ENCODE measurements at places on chromosomes 5 and 9. TPM values are rescaled to one million over a fixed set of nuclear protein-coding genes. Genes with fewer than 3 reads are reported as not detected.
A peak's percentile ranks its signal among the peaks of the same experiment; 100 is the strongest.

SPRY4 gene
- 7.2 TPM for total RNA-seq

REEP2 gene
- total RNA-seq: 18.3 TPM

TUSC1 gene
- total RNA-seq: 27.2 TPM

DNA sequence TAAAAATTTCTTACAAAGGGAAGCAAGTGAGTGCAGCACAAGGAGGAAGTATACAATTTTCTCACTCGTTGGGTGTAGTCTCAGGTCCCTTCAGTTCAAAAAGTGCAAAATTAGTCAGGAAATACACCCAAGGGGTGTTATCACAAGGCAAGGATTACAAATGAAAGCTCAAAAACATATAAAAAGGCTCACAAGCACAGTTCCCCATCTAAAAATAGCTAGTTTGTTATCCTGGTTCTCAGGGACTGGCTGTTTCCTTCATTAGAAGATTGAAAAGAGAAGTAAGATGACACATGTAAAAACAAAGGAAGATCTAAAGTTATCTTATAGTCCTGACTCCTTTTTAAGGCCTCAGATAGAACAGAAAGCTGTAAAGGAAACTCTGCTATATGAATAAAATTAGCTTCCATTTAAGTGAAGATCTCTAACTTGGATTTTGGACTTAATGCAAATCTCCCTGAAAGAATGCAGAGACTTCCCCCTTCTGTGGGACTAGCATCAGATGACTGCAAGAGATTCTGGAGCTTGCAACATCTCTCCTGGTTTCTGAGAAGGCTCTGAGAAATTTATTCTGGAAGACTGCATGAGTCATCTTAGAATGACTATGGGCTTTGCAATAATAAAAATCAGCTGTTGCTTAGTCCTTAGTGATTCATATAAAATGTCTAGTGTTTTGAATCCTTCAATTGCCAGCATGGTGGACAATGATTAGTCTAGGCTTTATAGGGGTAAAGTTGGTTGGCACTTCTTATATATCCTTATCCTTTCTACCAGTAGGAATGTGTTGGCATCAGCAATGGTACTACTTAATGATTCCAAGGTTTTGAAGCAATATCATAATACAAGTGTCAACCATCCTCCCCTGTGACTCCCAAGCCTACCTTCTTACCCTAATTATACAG lies 25.4 kb downstream of the DAB2 start:
- no peak overlapping the region for H3K4me3 ChIP-seq
- no peak overlapping the region for H3K27ac ChIP-seq
- no peaks in the 10 kb centered on the region for H3K36me3 ChIP-seq
- peaks cover 19% of the 10 kb centered on the region for H3K4me1 ChIP-seq
- no peaks in the 10 kb centered on the region for H3K27me3 ChIP-seq
- no peak for DNase-seq

GRCh38 chr5:67361932-67362729 lies 165.5 kb upstream of the CD180 start:
- no peak overlapping the region for H3K27ac ChIP-seq
- no peaks in the 10 kb centered on the region for H3K4me1 ChIP-seq
- H3K27me3 ChIP-seq: no peaks in the 10 kb centered on the region
- DNase-seq: no peak
- no peaks in the 10 kb centered on the region for H3K36me3 ChIP-seq

DNA sequence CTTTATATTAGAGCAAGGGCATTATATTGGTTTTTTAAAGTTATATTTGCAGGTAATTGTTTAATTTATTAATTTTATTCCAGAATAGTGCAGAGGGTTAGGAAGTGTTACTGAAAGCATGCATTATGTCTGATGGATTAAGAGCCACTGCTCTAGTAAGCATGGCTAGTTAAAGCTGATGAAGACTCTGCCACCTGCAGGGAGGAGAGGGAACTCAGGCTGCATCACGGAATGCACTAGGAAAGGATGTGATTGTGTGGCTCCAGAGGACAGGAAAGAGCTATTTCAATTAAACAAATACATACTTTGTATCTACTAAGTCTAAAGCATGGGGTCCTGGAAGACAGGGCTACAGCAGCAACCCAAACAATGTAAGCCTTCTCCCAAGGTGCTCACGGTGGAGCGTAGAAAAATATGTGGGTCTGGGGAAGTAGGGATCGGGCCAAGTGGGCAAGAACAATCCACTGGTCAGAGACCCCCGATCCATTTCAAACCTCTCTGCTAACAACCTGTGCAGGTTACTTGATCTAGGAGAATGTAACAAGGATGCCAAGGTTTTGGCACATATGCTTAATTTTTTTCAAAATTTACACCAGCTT lies 15.3 kb upstream of the GRXCR2 start:
- H3K4me3 ChIP-seq: no peak overlapping the region
- DNase-seq: peak; percentile 74
- no peaks in the 10 kb centered on the region for H3K27me3 ChIP-seq
- H3K36me3 ChIP-seq: no peaks in the 10 kb centered on the region
- no peak overlapping the region for H3K27ac ChIP-seq
- no peaks in the 10 kb centered on the region for H3K4me1 ChIP-seq

DNA sequence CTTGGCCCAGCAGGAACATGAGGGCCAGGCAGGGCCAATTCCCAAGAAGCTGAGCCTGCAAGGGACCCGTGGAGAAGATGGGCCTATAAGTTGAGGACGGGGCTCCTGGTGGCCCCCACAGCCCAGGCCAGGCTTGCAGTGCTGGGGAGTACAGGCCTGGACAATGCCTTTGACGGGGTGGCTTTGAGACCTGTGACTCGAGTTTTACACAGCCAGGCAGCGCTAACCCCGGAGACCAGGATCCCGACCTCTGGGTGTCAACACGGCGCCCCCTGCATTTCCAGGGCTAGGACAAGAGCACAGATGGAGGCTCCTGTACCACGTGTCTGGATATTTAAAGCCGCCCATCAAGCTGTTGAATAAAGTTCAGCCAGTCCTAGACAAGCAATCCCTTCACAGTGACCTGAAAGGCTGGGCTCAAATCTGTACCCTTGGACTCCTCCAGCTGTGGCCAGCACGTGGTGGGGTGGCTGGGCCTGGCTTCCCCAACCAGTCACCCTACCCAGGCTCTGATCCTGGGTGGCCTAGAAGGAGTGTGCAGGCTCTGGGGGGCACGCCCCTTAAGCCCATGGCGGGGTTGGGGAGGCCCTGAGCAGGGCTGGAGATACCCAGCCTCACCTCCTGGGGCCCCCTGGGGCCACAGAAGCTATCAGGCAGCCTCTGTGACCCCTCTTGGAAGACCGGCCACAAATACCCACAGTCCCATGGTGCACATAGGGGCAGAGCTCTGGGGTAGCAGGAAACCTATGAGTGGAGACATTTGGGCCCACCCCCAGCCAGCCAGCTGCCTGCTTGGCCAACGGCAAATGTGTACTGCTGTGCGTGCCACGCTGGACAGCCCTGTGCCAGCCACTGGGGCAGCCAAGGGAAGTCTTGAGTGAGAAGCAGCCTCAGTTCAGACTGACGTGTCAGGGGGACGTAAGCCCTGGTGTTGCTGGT lies 88.7 kb downstream of the NTNG2 start:
- no peak overlapping the region for H3K27ac ChIP-seq
- H3K27me3 ChIP-seq: no peaks in the 10 kb centered on the region
- DNase-seq: no peak
- H3K4me3 ChIP-seq: no peak overlapping the region
- H3K36me3 ChIP-seq: no peaks in the 10 kb centered on the region
- H3K4me1 ChIP-seq: no peaks in the 10 kb centered on the region

DNA sequence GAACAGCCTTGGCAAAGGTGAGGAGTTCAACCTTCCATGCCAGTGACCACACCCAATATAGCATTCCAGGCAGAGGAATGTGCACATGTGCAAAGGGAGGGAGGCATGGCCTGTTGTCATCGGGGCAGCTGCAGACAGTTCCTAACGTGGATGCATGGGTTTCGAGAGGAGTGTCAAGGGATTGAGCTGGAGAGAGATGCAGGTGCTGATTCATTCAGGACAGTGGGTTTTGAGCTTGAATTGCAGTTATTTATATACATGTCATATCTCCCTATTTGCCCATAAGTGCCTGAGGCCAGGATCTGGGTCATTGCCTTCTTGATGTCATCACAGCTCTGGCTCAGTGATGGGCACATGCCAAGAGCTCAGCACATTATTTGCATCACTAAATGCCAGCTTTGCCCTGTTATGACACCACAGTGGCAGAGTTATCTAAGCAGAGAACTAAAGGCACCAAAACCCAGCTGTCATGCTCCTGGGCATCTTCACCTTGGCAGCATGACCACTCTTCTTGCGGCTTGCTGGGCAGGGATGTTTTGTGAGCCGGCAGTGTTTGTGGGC lies 278.0 kb downstream of the NTRK2 start:
- H3K4me3 ChIP-seq: no peak overlapping the region
- no peak for DNase-seq
- no peaks in the 10 kb centered on the region for H3K27me3 ChIP-seq

GRCh38 chr5:172748341-172748843 lies 22.6 kb downstream of the DUSP1 start:
- peaks cover 21% of the 10 kb centered on the region for H3K4me1 ChIP-seq
- no peak overlapping the region for H3K27ac ChIP-seq
- no peaks in the 10 kb centered on the region for H3K36me3 ChIP-seq
- H3K4me3 ChIP-seq: peak overlapping the region; percentile 27
- no peaks in the 10 kb centered on the region for H3K27me3 ChIP-seq
- no peak for DNase-seq

DNA sequence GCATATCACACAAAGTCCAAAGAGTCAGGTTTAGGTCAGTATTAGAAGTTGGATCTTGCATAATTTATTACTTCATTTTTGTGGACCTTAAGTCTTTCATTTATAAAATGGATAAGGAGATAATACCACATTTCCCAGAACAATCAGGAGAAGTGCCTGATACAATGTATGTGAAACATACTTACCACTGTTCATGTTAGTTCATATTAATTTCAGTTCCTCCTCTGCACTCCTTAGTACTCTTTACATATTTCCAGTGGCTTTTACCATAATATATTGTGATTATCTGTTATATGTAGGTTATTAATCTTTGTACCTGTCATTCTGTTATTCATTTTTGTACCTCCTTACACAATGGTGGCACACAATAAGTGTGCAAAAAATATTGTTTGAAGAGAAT lies 214.4 kb downstream of the ARL15 start:
- H3K27ac ChIP-seq: no peak overlapping the region
- H3K4me3 ChIP-seq: no peak overlapping the region
- H3K27me3 ChIP-seq: no peaks in the 10 kb centered on the region
- no peaks in the 10 kb centered on the region for H3K36me3 ChIP-seq

DNA sequence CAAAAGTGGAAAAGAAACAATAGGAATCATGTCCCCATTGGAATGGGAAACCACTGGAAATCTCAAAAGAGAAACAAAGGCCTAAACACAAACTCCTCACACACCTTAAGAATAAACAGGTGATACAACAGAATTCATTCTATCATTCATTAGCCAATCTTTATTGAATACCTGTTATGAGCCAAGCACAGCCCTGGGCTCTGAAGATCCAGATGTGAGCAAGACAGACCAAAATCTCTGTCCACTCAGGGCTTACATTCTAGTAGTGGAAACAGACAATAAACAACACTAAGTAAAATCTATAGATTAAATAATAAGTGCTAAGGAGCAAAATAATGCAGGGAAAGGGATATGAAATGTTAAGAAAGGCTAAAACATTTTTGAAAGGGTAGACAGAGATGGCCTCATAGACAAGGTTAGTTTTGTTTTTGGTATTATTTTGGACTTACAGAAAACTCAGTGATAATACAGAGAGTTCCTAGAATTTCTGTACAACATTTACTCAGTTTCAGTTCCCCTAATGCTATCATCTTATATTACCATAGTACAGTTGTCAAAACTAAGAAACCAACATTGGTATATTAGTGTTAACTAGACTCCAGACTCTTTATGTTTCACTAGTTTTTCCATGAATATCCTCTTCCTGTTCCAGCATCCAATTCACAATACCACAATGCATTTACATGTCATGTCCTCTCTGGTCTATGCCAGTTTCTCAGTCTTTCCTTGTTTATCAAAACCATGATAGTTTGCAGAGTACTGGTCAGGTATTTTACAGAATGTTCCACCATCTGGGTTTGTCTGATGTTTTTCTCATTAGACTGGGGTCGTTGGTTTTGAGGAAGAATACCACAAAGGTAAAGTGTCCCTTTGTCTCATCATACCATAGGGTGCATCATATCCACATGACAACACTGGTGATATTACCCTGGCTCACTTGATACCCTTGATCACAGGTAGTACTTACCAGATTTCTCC lies 103.7 kb downstream of the SIL1 start:
- no peaks in the 10 kb centered on the region for H3K36me3 ChIP-seq
- no peak for DNase-seq
- no peak overlapping the region for H3K27ac ChIP-seq
- H3K4me1 ChIP-seq: peaks cover 9% of the 10 kb centered on the region
- H3K4me3 ChIP-seq: no peak overlapping the region

DNA sequence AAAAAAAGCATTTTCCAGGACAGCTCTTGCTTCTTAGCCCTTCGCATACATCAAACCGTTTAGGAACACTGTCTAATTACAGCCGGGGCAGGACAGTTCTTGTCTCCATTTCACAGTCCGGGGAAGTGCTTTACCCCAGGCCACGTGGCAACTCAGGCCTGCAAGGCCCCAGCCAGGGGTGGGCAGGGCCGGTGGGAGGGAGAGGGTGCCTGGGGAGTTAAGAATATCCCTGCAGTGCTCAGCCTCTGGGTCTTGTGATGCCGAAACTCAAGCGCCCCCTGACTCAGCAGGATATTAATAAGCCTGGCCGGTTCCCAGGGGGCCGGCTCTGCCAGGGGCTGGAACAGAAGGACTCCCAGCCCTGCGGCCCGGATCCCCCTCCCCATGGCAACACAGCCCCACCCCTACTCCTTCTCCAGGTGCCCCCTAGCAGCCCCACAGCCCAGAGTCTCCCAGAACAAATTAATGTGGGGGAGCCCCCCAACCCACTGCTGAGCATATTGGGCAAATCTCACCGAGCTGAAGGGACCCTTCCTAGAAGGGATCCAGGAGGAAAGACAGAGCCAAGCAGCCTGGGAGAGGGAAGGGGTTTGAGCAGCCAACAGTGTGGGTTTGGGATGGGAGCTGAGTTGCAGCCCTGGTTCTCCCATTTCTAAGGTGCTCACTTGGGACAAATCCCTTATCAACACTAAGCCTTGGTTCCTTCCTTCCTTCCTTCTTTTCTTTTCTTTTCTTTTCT lies 45.3 kb downstream of the PLPP7 start:
- H3K4me1 ChIP-seq: peaks cover 21% of the 10 kb centered on the region
- H3K27me3 ChIP-seq: no peaks in the 10 kb centered on the region
- peak; percentile 50 for DNase-seq
- no peak overlapping the region for H3K4me3 ChIP-seq
- H3K27ac ChIP-seq: peak overlapping the region; percentile 57
- H3K36me3 ChIP-seq: no peaks in the 10 kb centered on the region

DNA sequence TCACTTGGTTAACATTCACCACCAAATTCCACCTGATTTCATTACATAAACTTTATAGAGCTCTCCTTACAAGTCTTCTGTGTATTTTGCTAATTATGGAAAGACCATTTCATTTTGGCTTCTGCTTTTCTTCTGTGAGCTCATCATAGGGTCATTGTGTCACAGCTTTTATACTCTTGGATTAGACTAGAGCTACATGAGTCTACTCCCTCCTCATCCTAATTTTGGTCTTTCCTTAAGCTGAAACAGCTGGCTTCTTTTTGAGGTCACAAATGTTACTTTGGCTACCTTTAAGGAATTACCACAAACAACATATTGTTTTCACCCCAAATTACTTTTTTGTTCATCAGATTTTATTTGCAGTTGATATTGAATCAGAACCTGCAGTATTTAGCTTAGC lies 103.0 kb downstream of the NPR3 start:
- no peaks in the 10 kb centered on the region for H3K27me3 ChIP-seq
- H3K36me3 ChIP-seq: no peaks in the 10 kb centered on the region
- H3K4me1 ChIP-seq: peaks cover 8% of the 10 kb centered on the region
- H3K4me3 ChIP-seq: no peak overlapping the region
- no peak for DNase-seq

GRCh38 chr5:31593665-31594064 lies 45.3 kb upstream of the PDZD2 start:
- no peak for DNase-seq
- H3K27me3 ChIP-seq: no peaks in the 10 kb centered on the region
- no peak overlapping the region for H3K27ac ChIP-seq

Data from testis (tissue), 5 donors.